ENCODE measurements at places on chromosomes 6 and 20. TPM values are rescaled to one million over a fixed set of nuclear protein-coding genes. Genes with fewer than 3 reads are reported as not detected.

DNA sequence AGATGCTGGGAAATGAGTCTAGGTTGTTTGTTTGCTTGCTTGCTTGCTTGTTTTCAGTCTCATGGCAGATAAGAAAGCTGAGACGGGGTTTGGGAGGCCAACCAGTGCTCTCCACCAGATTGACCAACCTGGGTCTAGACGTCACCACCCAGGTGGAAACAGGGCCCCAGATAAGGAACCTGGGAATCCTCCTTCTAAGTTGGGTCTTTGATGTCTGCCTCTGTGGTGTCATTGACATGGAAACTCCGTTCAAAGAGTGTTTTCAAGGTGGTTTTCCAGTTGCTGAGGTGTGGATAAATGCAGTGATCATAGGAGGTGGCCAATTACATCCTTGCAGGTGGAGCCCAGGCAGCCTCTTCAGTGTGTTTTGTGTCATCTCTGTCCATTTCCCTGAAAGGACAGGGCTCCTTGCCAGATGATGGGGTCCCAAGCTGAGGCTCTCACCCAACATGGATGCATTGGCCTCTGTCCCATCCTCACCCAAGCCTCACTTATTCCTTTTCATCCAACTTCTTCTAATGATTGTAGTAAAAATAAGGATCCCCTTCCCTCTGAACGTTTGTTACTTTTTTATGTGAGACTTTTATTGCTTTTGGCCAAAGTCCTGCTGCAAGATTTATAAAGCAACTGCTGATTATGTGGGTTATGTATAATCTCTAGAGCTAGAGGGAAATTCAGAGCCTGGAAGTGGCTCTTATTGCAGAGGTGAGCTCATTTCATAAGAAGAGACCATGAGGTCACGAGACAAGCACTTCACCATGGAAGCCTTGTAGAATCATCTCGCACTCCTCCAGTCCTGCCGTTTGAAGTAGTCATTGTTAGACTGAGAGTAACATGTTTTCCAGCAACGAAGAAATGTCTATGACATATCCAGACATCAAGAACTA is 32.0 kb upstream of the SYNDIG1 start:
- DNase-seq: no peak

GRCh38 chr6:22249711-22250350 is 47.0 kb downstream of the PRL start:
- DNase-seq: no peak

DNA sequence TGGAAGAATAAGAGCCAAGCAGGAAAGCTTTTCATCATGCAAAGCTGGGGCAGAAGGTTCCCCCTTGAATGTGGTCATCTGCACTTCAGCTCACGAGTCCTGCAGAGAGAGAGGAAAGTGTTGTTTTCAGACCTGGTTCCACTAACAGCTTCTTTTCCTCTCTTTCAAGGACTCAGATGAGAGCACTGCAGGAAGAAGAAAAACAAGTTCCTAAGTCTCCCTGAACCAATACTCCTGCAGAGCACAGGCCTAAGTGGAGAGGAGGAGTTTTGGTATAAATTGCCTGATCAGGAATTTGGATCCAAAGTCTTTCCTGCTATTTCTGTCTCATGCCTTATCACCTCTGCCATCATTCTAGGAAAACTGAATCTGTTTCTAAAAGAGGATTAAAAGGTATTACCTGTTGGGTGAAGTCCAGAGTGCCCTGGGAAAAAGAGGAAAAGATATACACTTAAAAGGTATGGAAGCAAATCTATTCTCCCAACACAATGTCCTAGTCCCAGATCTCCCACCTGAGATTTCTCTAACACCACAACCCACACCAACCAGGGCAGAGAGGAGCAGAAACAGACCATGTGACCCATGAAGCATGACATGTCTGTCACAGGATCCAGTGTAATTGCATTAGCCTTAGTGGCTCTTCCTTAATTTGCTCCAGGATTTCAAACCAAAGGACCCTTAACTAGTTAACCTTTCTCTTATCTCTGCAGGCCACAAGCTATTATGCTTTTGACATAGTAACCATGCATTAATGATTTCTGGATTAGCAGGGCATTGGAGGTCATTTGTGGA is 12.2 kb downstream of the HLA-DRB5 start:
- DNase-seq: no peak

GRCh38 chr6:8383584-8383983 is 51.8 kb downstream of the SLC35B3 start:
- DNase-seq: no peak

DNA sequence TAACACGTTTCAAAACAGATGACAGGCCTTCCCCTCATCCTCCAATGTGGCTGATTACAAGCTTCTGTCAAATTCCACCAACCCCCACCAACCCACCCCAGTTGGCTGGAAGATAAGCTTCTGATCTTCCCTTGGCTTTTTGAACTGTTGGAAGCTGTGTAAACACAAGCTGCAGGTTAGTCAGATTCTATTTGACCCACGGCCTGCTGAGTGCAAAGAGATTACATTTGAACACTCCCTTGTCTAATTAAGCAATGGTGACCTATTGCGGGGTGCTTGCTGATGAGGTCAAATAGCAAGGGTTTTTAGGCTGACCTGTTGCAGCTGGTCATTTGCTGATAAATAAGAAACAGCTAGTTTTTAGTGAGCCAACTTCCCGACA is 379.7 kb downstream of the BMP2 start:
- DNase-seq: no peak

DNA sequence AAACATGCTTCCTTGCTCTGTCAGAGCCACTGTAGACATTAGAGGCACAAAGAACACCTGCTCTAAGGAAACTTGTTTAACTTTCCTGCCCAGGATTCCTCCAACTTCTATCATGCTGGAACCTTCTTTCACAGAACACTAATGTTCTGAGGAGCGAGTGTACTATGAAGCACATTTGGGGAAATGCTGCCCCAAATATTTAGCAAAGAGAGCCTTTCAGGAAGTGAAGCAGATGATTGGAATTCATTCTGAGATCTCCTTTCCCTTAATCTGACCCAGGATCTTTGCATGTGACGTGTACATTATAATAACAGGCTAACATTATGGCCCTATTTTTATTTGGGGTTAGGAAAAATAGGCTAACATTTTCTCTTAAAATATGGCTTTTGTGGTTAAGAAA is 21.0 kb upstream of the FYN start:
- DNase-seq: no peak

DNA sequence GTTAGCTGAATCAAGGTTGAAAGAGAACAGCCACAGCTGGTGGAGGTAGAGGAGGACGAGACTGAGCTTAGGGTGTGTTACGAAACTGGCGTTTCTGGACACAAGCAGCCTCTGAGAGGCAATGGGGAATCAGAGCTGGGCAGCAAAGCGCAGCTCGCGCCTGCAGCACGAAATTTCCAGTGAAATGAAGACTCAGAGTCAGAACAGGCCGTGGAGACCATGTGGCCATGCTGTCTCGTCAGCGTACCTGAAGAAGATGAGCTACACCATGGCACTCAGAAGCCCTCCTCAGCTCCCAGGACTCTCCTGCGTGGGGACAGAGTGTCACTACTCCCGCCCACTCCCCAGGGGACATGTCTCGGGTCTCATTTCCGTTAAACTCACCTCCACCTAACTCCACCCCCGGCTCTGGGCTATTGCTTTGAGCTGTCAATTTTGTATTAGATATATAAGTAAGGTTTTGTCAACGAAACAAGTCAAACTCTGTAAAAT is 256.9 kb downstream of the ERMARD start:
- DNase-seq: no peak

GRCh38 chr6:21138336-21139069 is 455.0 kb upstream of the SOX4 start:
- DNase-seq: no peak

- no peak for DNase-seq
Observed at GRCh38 chr20:3733119-3733995, 872 bp downstream of the HSPA12B start.

GRCh38 chr20:15162079-15162647 is 824.8 kb upstream of the FLRT3 start:
- DNase-seq: no peak

DNA sequence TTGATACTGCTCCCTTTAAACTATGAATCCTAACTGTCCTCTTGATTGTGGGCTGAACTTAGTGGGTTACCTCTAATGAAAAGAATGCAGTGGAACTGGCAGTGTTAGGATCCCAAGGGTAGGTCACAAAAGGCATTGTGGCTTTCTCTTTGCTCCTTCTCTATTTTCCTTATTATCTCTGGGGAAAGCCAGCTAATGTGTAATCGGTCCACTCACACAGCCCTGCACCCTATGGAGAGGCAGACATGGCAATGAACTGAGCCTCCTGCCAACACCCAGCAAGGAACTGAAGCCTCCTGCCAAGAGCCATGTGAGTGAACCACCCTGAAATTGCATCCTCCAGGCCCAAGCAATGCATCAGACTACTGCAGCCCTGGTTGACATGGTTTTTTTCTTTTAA is 24.6 kb upstream of the ZNF133 start:
- DNase-seq: peak; percentile 88

DNA sequence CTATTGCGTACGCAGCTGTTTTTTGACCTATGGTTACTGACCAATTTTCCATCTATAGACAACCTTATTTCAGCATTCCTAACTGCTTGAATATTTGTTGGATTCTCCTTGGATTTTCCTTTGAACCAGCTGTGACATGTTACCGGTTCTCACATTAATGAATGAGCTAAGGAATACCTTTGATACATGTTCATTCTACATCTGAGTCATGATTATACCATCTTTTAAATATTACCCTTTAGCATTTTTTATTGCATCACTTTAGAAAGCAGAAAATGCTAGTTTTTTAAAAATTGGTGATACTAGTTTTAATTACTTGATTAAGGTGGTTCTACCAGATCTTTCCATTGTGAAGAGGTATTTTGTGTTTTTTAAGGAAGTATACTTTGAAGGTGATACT is 1.9 kb upstream of the IGF2R start:
- no peak for DNase-seq

DNA sequence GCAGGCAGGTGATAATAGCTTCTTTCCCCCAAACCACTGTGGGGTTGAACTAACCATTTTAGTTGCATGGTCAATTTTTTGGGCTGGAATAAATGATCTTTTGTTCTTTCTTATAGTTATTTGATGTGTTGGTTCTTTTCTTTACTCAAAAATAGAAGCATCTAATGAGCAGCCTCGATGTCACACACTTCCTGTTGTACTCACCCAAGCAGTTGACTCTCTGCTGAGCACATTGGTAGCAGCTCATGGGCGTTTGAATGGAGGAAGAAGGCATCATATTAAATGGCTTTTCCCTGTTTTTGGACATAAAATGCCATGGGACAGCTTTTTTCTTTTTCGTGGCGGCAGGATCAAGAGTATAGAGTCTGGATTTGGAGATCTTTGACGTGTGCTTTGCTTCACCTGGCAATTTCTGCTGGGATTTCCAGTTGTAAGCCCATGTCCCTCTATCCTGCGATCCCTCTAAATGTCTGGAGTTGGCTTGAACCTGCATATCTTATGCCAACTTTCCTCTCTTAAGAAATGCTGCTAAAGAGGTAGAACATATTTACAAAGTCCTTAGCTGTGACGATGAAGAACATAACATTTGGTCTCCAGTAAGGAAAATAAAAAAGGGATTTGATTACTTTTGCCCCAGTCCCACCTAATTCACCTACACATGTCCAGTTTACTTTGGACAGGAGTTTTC is 268.3 kb downstream of the PRL start:
- DNase-seq: no peak

- no peak for DNase-seq
Observed at GRCh38 chr6:119957195-119957594, 607.6 kb upstream of the MAN1A1 start.

DNA sequence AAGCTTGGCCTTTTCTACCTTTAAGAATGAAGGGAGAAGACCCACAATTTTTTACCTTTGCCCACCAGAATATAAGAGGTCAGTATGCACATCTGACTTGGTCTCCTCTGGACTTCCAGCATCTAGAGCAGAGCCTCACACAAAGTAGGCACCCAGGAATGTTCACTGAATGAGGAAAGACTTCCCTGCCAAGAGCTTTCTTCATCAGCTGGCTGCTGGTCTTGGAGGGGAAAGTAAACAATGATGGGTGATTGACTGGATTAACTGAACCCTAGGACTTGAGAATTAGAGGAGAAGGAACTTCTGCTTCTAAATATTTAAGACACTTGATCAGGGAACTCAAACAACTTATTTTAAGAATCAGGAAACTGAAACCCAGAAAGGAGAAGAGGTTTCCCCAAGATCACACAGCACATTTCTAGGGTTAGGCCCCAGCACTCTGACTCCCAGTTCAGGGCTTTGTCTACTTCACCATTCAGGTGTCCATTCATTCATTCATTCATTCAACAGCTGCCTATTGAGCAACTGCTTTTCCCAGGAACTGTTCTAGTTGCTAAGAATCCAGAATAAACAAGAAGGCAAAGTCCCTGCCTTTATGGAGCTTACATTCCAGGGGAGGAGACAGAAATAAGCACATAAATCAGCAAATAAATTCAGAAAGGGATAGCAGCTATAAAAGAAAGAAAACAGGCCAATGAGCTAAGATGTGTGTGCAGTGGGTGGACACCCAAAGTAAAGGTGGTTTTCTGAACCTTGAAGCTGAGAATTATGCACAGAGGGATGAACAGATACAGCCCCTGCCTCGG is 216.9 kb upstream of the LRFN2 start:
- no peak for DNase-seq

DNA sequence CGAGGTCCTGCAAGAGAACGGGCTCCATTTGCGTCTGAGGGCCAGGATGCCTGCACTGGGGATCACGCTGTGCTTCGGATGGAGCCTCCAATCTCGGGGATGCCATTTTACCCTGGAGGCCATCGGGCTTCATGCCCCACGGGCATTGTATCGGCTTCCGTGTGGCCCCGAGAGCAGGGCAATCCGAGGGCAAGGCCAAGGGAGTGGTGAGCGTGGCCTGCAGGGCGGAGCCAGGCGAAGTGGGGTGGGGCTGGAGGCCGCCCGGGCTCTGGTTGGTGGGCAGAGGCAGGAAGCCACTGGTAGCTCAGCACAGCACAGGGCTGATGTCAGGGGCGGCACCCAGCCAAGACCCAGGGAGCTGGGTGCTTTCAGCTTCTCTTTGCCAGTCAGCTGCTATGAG is 57.5 kb upstream of the BHLHE23 start:
- peak; percentile 90 for DNase-seq

- DNase-seq: no peak
Observed at GRCh38 chr6:13447949-13448724, 39.3 kb downstream of the GFOD1 start.

DNA sequence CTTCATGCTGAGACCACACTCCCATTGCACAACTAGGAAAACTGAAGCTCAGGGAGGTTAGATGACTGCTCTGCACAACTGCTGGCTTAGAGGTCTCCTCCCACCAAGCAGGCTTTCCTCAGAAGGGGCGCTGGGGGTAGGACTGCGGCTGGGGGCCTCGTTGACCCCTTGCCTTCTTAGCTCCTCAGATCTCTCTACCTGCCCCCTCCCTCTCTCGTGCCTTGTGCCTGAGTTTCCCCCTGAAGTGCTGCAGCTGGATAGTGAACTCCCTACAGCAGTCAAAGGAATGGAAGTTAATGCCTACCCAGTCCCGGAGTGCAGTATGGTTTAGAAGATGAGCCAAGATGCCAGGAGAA is 149.8 kb downstream of the GRM4 start:
- DNase-seq: no peak

GRCh38 chr20:49104365-49104648 is 58.2 kb downstream of the CSE1L start:
- no peak for DNase-seq

The ELOVL4 gene
- 3.0 TPM for total RNA-seq

The SEL1L2 gene
- not detected for total RNA-seq

The SCUBE3 gene
- not detected for total RNA-seq

The UQCC2 gene
- 41.7 TPM for total RNA-seq

The EGFL8 gene
- 1.5 TPM for total RNA-seq

The RAET1L gene
- not detected for total RNA-seq

The SLC32A1 gene
- total RNA-seq: not detected
